ENCODE measurements at places on chromosomes 3 and 15.

DNA sequence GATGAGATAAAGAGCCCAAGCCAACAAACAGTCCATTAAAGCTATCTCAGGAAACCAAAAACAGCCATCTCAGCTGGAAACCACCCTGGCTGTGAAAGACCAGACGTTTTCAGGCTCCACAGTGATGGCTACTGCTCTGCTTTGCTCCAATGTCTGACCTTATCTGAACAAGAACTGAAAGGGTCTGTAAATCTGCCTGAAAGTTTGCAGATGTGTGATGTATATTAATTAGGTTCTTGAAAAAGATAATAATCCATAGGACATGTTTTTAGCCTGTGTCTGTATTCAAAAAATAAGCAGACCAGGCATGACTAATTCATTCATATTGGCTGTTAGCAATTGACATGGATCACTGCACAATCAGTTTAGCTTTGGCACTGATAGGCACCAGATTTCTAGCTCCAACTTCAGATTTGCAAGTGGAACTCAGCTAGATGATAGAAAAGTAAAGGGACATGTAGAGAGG is 611.4 kb upstream of the NAALADL2 start:
- no peak for DNase-seq

- no peak for DNase-seq
Observed at GRCh38 chr3:196012941-196013476, 68.9 kb downstream of the TFRC start.

- no peak for DNase-seq
Observed at GRCh38 chr15:49424954-49425353, 1.9 kb downstream of the FGF7 start.

DNA sequence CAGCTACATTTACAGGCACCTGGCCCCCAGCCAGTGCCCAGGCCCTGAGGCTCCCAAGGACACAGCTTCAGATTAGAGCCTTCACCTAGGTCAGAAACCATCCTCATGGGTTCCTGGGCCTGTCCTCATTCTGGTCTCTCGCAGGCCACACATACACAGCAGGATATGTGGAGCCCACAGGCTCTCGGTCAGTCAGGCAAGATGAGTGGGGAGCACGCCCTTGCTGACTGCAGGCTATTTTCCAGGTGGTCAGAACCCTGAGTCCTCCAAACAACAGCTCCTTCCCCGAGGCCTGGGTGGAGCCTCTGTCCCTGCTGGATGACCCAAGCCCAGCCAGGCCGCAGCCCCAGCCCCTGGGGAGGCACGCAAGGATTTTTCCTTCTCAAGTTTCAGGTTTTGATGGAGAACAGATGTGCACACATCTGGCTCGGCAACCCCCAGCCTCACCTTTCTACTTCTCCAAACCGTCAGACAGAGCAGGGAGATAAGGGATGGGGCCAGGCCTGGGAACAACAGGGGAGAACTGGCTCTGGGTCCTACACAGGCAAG is 1.6 kb downstream of the STRA6 start:
- DNase-seq = no peak

DNA sequence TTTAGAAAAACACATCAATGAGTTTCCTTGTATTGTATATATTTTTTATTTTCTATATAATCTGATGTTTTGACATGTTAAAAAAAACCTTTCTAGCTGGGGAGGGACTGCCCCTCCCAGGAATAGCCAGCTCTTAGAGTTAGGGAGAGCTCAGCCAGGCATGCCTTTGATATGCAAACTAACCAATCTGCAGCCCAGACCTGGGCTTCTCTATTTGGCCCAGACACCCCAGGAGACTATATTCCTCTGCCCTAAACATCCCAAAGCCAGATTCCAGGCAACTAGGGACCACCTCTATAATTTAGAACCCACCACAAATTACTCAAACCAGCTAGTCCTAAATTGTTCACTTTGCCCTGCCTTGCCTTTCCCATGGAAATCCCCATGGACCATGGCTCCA is 390.9 kb upstream of the ADAMTS9 start:
- no peak for DNase-seq

DNA sequence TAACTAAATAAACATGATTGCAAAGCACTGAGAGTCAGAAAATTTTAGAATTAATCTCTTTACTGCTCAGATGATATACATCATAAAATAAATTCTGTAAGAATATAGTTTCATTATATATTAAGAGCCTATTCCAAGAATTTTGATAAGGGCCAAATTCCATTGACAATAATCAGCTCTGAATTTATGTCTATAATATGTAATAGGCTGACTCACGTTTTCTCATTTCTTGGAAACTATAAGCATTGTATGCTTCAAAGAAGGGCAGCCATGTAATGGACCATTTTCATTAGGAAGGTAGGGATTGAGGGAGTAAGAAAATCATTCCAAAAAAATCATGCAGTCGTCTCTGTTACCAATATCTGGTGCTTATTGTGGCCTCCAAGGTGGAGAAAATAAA is 315.9 kb downstream of the ZIC4 start:
- no peak for DNase-seq

GRCh38 chr3:111080413-111080812 is 8.8 kb downstream of the NECTIN3 start:
- DNase-seq = no peak

DNA sequence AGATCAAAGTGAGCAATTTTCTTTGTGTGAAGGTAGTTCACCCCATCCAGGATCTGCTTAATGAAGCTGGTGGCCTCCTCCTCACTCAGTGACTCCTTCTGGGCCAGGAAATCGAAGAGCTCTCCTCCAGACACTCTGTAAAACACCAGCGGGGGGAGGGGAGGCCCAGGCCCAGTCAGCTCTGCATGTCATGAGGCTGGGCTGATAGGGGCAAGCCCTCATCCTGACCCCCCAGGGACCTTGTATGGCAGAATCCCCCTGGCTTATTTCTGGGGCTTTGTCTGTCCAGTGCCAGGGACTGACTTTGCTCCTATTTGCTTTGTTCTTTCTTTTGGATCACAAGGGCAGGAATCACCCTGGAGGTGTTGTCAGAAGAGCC is 74.9 kb downstream of the DAPK2 start:
- peak; percentile 57 for DNase-seq

- no peak for DNase-seq
Observed at GRCh38 chr15:56734013-56734635, 815 bp upstream of the ZNF280D start.

GRCh38 chr3:136070334-136070733 is 104.8 kb downstream of the PPP2R3A start:
- no peak for DNase-seq

DNA sequence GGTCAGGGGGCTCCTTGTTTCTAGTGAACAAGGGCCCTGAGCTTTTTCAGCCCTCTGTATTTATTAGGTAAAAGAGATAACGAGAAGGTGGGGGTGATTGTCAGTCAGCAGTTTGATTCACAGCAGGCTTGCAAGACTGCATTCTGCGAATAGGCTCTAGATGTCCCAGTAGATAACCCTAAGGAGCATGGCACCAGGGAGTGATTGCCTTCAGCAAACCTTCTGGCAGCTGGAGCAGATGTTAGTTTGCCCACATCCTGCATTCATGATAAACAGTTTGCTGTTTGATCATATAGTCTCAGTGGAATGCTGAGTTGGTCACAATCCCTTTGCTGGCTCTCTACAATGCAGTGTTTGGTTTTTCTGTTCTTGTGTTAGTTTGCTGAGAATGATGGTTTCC is 161.3 kb upstream of the GADL1 start:
- DNase-seq = no peak

DNA sequence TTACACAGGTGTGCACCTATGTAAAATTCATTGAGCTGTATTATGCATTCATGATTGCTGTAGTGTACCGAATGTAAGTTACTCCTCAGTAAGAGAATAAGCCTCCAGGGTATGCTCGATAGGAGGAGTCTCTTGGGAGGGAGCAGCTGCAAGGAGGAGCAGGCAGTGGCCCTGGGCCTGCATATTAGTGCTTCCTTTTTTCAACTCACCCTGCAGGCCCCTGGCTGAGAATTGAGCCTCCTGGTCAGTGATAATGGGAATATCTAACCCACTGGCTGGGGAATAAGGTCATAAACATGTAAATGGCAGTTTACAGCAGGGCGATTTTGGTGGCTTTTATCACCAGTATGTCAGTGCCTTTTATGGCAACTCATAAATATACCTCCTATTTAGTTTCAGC is 21.7 kb upstream of the SFMBT1 start:
- DNase-seq = no peak

GRCh38 chr3:121665488-121665887 is 4.8 kb upstream of the HCLS1 start:
- DNase-seq = no peak

DNA sequence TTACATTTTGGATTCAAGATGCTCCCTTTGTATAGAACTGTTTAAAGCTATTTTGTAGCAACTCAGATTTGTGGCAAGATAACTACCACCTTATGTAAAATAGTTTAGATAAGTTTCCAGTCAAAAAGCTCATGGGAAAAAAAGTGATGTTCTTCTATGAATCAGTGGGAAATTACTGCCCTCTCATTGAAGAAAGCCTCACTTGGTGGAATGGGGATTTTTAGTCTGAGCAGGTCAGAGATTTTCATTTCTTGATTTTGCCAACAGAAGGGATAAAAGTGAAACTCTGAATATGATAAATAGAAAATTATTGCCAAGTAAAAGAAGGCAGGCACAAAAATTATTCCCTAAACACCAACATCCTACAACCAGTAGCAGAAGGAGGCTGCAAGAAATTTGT is 25.8 kb upstream of the CSTA start:
- no peak for DNase-seq

DNA sequence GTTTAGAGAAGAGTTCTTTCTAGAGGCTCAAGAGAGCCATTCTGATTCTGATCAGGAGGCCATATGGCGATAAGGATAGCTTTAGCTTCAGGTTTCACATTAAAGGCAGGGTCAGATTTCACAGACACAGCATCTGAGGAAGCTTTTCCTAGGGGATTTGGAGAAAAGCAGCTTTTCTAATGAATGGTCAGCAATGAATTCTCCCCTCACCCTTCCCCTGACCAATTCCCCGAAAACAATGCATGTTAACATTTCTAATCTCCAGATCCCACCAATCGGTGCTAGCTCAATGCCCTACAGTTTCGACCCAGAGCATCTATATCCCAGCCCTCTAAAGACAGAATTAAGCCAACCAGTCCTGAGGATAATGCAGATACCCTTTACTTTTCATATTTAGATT is 9.8 kb downstream of the AGBL1 start:
- DNase-seq = no peak

GRCh38 chr15:47917881-47918280 is 200.6 kb downstream of the SEMA6D start:
- DNase-seq = no peak

- no peak for DNase-seq
Observed at GRCh38 chr15:87758794-87759418, 497.6 kb downstream of the NTRK3 start.

- no peak for DNase-seq
Observed at GRCh38 chr3:128703561-128703960, 22.4 kb upstream of the RAB7A start.

GRCh38 chr3:23644676-23645075 is 161.1 kb upstream of the UBE2E1 start:
- no peak for DNase-seq

DNA sequence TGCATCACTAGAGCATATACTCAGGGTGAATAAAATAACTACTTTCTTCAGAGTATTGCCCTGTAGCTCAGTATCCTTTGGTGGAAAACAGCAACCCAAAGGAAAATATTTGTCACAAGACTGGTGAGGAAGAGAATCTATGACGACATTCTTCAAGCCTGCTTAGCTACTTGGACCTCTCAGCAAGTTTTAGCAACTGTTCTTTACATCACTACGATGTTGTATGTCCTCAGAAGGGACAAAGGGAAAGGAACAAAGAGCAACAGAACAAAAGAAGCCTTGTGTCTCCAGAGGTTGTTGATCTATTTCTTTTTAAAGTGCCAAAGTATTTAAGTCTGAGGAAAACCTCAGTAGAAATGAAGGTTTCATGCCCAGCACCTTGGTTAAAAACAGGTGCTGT is 746.7 kb downstream of the NAALADL2 start:
- no peak for DNase-seq

DNA sequence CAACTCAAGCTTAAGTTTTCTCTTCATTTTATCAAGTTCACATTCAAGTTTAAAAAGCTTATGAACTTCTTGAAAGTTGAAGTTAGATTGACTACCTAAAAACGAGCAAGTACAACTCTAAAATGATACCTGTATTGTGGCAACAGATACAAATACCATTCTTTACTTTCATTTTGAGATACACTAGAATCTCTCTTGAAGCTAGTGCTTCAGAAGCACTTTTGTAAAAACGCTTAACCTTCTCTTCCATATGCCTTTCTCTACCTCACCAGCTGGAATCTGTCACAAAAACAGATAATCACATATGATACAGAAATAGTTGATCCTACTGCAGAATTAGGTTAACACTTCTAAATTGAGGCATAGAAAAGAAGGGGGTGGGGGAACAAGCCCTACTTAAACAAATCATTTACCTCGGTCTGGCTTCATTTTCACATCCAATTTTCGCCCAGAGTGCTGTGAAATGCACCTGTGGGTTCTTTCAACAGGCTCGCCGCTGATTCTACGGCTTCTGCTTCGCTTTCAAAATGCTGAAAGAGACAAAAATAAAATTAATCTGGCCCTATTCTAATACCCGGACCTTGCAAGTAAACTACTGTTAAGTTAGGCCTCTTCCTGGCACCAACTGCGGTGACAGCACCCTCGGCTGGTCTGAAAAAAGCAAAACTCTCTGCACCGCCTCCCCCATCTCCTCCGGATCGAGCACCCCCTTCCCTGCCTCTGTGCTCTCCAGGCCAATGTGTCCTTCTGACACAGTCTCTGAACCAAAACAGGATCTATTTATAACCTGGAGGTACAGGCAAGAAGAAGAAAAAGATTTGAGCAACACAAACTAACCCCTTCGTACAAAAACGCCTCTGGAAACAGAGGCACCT is 1.4 kb downstream of the ATOSA start:
- DNase-seq = peak; percentile 39

- no peak for DNase-seq
Observed at GRCh38 chr15:52232327-52232726, 41.1 kb upstream of the GNB5 start.

DNA sequence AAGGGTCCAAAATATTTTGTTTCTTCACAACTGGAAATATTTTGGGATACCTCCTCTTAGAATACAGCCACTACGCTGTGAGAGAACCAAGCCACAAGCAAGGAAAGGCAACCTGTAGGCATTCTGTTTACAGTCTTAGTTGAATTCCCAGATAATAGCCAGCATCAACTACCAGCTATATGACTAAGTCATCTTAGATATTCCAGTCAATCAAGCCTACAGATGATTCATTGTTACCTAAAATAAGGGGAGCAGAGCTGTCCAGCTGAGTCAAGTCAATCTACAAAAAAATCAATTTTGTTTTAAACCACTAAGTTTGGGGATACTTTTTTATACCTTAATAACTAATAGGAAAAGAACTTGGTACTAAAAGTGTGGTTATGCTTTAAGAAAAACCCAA is 526.4 kb upstream of the DPPA4 start:
- no peak for DNase-seq

DNA sequence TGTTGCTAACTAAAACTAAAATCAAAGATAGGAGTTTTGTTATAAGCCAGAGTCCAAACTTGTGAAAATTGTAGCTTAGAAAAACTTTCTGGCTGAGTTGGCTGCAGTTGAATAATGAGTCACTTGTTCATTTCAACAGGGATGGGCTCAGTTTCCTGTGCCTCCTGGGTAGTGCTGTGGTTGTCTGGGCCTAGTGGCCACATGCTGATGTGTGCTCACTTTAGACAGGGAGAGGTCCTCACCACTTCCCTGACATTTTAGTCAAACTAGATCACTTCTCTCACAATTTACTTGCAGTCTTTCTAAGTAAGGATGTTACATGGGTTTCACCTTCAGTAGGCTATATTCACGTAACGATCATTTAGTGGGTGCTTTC is 6.3 kb upstream of the UBE2Q2 start:
- DNase-seq = peak; percentile 22

Measured in stimulated activated naive CD4-positive, alpha-beta T cell treated with Interleukin-2 at 50 U/mL for 16 hours (primary cell).